SW480 (cell line): ENCODE measurements at places on chromosomes 7 and 10.

DNA sequence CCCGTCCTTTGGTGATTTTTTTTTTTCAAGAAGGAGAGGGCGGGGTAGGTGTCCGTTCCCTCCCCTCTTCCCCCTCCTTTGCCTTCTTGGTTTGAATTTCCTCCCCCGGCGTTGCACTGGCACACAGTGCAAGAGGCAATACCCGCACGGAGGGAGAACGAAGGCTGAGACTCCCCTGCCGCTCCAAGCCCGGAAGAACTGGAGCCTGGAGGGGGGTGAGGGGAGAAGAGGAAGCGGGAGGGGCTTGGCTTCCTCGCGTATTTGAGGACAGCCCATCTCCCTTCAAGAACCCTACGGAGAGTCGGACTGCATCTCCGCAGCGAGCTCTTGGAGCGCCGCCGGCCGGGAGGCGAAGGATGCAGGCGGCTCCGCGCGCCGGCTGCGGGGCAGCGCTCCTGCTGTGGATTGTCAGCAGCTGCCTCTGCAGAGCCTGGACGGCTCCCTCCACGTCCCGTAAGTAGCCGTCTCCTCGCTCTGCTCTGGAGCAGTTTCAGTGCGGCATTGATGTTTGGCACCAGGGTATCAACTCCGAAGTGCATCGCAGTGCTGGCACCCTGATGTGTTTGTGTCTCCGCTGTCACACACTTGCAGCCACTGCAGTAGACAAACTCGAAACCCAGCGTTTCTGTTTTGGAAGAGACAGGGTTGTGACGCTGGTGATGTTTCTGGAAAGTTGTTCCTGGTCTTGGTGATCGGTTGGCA lies at the start of gene CNTNAP2:
Gene CNTNAP2, plus strand, starts transcription at position 281 of the 702 bp plus-strand sequence. Its CDS starts 76 bp downstream, at position 357.
- DNase-seq = no peak

- DNase-seq = no peak
These were observed at the start of gene SMO for GRCh38 chr7:129188372-129188891. TSS of gene SMO (plus strand) at chr7:129188633. CDS start at chr7:129189152, 519 bp downstream.

- DNase-seq = no peak
These were observed 20.4 kb upstream of the ST8SIA6 start for GRCh38 chr10:17474595-17475323.

- DNase-seq = no peak
These were observed 22.0 kb upstream of the HGF start for GRCh38 chr7:81791568-81792518.

DNA sequence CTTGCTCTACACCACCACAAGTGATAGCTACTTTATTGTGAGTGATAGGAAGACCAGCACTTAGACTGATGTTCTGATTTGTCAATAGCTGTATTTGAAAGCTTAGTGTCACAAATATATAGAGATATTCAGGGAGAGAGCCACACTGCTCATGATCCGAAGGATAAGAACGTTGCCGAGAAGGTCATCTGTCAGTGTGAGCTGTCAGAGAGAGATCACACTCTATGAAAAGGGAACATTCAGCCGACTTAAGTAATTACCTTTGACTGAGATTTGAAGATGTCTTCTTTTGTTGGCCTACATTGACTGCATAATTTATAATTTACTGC lies 322.6 kb downstream of the TFEC start:
- DNase-seq = no peak

DNA sequence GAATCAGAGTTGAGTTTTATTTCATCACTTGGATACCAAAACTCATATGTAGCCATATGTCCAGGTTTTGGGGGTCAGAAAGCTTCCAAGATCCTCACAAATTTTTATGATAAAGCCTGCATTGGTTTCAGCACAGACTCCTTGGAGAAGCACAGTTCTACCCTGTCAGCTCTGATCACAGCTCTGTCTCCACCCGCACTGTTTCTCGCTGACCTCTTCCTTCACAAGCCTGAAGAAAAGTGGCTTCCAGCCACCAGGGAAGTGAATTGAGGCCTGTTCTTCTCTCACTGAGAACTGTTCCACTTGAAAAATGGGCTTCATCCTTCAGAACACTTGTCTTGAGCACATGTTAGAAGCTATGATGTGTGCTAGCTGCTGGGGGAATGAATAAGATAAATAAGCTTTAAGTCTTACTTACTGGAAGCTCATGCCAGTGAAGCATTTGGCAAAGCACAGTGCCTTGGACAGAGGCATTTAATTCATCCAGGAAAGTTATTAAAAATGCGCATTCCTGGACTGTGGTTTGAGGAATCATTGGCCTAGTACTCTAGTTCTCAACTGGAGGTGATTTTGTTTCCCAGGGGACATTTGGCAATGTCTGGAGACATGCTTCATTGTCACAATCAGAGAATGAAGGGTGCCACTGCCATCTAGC lies 133.6 kb downstream of the BMPER start:
- DNase-seq = no peak

GRCh38 chr7:19104811-19105210 lies 12.6 kb downstream of the TWIST1 start:
- DNase-seq = no peak

DNA sequence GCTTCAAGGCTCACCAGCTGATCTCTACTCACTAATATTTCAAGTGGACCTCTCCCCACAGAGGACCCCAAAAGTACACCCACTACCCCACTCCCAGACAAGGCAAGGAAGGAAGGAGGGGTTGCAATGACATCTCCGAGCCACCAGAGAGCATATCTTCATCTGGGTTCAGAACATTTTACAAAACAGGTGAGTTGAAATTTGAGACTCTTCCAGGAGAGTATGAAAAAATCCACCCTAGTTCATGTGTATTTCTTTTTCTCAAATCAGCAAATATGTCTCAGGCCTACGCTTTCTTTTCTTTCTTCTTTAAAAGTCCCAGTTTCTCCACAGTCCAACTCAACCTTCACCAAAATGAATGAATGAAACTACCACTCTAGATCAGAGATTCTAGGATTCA lies 61.9 kb downstream of the SGMS1 start:
- no peak for DNase-seq

- no peak for DNase-seq
These were observed 370.1 kb downstream of the PRPF18 start for GRCh38 chr10:13956826-13957225.

GRCh38 chr10:20874261-20874660 lies 22.9 kb downstream of the NEBL start:
- no peak for DNase-seq

GRCh38 chr10:126454045-126454751 lies 65.9 kb upstream of the ADAM12 start:
- no peak for DNase-seq

DNA sequence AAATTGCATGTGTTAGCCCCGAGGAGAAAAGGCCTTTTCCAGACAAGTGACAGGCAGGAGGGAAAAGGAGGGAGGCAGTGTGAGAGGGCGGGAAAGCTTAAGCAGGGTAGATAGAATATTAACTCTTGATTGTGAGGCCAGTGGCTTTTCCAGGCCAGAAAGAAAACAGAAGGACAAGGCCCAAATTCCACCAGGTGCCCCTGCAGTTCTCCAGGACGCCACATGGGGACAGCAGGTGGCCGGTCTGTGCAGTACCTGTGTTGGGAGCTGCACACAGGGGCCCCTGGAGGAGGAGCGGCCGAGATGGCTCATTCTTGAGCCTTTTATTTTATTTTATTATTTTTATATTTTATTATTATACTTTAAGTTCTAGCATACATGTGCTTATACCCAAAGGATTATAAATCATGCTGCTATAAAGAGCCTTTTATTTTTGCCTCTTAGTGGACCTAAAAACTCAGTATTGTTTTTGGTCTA lies 141.3 kb upstream of the KLF14 start:
- DNase-seq = peak; percentile 78

- DNase-seq = no peak
These were observed 19.8 kb downstream of the MDFIC start for GRCh38 chr7:114941692-114942091.

- no peak for DNase-seq
These were observed 16.0 kb upstream of the DPYSL4 start for GRCh38 chr10:132170561-132171361.

GRCh38 chr10:13404791-13405190 lies 56.7 kb upstream of the SEPHS1 start:
- DNase-seq = no peak

DNA sequence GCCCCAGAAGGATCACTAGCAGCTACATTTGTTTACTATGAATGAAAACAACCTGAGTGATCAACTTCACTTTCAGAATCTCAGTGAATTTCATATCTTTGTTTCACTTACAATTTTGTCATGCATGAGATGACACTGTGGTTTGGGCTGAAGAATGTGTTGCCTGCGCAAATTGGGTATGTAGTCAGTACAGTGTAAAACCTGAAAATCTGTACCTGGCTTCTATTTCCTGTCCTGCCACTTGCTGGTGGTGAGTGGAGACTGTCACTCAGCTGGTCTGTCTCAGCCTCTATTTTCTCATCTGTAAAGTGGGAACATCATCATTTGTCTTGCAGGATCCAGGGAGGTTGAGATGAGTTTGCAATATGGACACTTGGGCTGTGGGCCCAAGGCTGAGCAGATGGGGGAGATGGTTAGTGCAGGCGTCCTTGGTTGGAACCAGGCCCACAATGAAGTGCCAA lies 118.0 kb downstream of the WDFY4 start:
- no peak for DNase-seq

- no peak for DNase-seq
These were observed 461.0 kb downstream of the KIF20B start for GRCh38 chr10:90162271-90162853.

- DNase-seq = no peak
These were observed 1059.8 kb downstream of the LRMDA start for GRCh38 chr10:76491216-76491615.

DNA sequence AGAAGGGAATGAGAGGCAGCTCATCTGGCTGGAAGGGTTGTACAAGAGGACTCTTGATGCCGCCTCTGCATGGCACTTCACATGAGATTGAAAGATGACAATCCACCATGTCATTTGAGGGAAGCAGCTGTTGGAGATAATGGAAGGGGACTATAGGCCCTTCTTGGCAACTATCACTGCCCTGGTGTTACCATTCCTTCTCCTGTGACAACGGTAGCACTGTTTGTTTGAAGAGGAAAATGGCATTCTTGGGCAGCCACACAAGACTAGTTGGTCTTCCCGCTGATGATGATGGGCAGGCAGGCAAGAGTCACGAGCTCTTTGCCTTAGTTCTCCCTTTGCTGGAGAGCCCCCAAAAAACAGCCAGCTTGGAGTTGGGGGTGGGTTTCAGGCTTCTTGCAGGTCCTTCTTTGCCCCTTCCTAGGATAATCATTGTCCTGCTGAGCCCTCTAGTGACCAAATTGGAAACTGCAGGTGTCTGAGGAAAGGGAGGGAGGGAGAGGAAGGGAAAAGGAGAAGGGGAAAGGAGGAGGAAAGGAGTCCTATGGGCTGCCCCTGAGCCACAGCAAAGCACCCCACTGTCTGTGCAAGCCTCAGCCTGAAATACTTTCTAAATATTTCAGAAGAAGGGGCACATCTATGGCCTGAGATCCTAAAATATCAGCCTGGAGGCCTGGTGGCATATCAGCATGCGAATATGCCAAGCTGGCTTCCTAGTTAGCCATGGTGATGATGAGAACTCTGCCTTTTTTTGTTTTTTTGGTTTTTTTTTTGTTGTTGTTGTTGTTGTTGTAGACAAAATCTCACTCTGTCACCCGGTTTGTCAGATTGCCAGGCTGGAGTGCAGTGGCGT lies 165.6 kb upstream of the KMT2E start:
- peak; percentile 55 for DNase-seq

DNA sequence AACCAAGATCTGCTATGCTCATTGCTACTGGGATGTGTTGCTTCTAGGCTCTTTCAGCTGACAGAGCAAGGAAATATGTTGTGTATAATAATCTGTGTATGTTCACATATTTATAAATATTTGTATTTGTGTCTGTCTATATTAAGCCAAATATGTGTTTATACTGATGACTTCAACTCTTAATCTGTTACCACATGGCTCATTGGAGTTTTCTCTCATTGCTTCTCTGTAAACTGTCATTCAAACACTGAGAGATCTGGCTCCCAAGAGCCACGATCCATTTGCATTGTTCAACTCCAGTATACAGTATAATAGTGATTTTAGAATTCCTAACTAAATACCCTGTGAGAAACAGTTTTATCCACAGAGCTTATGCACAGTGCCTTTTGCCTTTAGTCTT lies 35.3 kb downstream of the BICC1 start:
- no peak for DNase-seq

GRCh38 chr10:93440591-93441091 lies 41.5 kb downstream of the MYOF start:
- no peak for DNase-seq

- no peak for DNase-seq
These were observed 119.5 kb downstream of the SEMA3D start for GRCh38 chr7:85067371-85067770.

DNA sequence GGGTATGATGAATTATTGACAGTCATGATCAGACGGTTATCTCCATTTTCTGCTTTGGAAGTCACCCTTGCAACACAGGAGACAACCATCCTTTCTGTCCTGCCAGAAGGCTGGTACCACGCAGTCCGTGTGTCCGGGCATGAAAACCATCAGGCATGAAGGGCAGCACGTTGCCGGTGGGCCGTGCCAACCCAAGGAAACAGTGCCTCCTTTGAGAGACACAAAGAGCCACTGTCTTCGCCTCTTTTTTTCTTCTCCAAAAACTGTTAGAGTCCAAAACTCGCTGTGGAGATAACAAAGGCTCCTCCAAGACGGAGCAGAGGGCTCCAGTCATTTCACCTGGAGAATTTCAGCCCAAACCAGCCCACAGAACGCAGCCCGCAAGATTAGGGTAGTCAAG lies 60.4 kb upstream of the ARHGAP21 start:
- DNase-seq = no peak

DNA sequence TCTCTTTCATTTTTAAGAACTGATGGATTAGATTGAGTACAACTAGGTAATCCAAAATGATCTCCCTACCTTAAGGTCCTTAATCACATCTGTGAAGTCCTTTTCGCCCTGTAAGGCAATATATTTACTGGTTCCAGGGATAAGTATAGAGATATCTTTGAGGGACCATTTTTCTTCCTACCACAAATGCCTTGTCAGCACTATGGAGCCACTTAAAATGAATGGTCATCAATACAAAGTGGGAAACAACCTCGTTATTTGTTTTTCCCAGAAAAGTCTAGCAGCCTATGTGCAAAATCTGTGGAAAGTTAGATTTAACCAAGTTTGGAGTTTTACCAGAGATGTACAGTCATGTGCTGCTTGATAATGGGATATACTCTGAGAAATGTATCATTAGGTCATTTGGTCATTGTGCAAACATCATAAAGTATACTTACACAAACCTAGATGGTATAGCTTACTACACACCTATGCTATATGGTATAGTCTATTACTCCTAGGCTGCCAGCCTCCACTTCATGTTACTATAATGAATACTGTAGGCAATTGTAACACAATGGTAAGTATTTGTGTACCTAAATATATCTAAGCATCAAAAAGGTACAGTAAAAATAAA lies 366.2 kb upstream of the TMEM229A start:
- DNase-seq = no peak

DNA sequence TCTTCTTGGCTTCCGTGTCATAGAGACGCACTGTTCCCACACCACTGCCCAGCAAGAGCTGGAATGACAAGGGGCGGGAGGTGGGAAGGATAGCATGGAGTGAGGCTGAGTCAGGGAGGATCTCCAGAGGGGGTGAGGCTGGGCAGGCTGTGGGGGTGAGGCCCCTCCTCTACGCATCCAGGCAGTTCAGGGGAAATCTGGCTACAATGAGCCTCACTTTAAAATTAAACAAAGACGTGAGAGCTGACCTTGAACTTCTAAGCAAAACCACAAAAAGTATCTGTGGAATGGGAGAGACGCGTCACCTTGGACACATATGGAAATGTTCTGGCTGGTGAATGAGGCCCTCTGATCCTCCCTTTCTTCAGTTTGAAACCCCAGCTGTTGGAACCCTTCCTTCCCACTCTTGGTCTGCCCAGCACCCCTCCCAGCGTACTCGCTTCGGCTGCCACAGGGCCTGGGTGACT lies 17.7 kb downstream of the WDR91 start:
- DNase-seq = no peak
